ENCODE measurements at places on chromosomes 13 and 19.

GRCh38 chr13:56066321-56066720, 1074.4 kb upstream of the PRR20A start:
- DNase-seq = no peak

- peak; percentile 35 for DNase-seq
These were observed 6.2 kb downstream of the SYT5 start for GRCh38 chr19:55173714-55174409.

GRCh38 chr13:21297447-21297846, 121.0 kb downstream of the MRPL57 start:
- no peak for DNase-seq

GRCh38 chr13:95858286-95859075, 181.5 kb downstream of the DNAJC3 start:
- no peak for DNase-seq

DNA sequence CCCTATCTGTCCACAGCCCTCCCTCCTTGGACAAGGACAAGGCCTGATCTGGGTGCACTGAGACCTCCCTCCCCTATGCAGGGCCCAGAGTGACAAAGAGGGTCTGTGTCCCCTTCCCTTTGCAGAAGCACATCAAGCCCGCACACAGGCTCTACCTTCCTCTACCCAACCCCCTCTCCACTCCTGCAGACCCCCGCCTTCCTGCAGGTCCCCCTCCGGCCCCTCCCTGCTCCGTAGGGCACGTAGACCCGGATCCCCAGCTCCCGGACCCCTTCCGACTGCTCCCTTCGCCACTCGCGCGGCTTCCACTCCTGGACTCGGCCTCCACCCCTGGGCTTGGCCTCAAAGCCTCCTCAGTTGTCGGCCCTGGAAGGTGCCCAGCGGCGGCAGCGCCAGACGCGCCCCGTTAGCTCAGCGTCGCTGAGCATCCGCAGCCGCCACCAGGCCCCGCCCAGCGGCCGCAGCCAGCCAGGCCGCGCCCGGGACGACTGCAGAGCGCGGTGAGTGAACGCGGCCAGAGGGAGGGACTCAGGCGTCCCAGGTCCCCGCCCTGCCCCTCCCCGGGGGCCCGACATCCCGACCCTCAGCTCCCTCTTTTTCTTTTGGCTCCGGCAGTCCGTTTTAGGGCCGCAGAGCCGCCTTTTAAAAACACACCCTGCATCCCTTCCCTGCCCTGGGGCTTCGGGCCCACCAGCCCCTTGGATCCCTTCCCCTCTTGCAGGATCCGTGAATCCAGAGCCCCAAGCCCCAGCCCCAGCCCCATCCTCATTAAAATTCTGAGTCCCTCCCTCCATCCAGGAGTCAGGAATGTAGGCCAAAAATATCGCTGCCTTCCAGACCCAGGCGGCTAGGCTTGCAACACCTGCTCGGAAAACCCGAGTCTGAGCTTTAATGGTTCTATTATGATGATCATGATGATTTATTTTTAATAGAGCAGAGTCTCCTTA, 1.5 kb upstream of the MYADM start:
- no peak for DNase-seq

Data from fibroblast of skin of left biceps (primary cell).